ENCODE measurements at places on chromosomes 7 and 10. TPM values are rescaled to one million over a fixed set of nuclear protein-coding genes. Genes with fewer than 3 reads are reported as not detected.

GRCh38 chr7:26185844-26186180 lies 14.7 kb downstream of the HNRNPA2B1 start:
- no peaks in the 10 kb centered on the region for H3K27me3 ChIP-seq
- H3K27ac ChIP-seq = no peak overlapping the region
- no peak for DNase-seq
- no peak overlapping the region for H3K4me3 ChIP-seq
- H3K36me3 ChIP-seq = peaks cover 18% of the 10 kb centered on the region

GRCh38 chr7:24777806-24778205 lies 20.5 kb upstream of the GSDME start:
- H3K27me3 ChIP-seq = no peaks in the 10 kb centered on the region
- peaks cover 7% of the 10 kb centered on the region for H3K4me1 ChIP-seq
- no peak for DNase-seq
- H3K36me3 ChIP-seq = no peaks in the 10 kb centered on the region
- H3K4me3 ChIP-seq = no peak overlapping the region

- H3K27me3 ChIP-seq = no peaks in the 10 kb centered on the region
- H3K4me3 ChIP-seq = no peak overlapping the region
- no peaks in the 10 kb centered on the region for H3K36me3 ChIP-seq
- no peak overlapping the region for H3K27ac ChIP-seq
Measured at GRCh38 chr7:77843194-77843593, 44.6 kb downstream of the PHTF2 start.

CADPS2 gene
- total RNA-seq = 36.9 TPM

- H3K27ac ChIP-seq = no peak overlapping the region
- no peaks in the 10 kb centered on the region for H3K27me3 ChIP-seq
Measured at GRCh38 chr10:91137822-91138221, 82.6 kb upstream of the PCGF5 start.

GOLGA7B gene
- 0.14 TPM for total RNA-seq

ZNF117 gene
- 20.0 TPM for total RNA-seq

DNA sequence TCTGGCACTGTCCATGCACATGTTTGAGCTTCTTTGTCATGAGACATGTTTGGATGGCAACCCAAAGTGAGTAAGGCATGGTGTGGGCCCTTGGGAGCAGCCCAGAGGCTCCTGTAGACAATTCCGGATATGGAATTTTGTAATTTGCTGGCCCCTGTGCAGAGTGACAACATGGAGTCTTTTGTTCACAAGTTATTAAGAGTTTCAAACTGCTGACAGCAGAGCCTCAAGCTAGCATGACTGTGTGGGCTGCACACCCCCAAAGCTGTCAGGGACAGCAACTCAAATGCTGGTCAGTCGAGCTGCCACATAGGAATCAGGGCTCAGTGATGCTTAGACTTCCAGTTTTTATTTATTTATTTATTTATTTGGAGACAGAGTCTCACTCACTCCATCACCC lies 7.0 kb upstream of the MYL7 start:
- no peaks in the 10 kb centered on the region for H3K36me3 ChIP-seq
- no peak overlapping the region for H3K4me3 ChIP-seq
- peaks cover 8% of the 10 kb centered on the region for H3K4me1 ChIP-seq
- DNase-seq = no peak
- H3K27me3 ChIP-seq = peaks cover 30% of the 10 kb centered on the region

FKBP6 gene
- not detected for total RNA-seq

DNA sequence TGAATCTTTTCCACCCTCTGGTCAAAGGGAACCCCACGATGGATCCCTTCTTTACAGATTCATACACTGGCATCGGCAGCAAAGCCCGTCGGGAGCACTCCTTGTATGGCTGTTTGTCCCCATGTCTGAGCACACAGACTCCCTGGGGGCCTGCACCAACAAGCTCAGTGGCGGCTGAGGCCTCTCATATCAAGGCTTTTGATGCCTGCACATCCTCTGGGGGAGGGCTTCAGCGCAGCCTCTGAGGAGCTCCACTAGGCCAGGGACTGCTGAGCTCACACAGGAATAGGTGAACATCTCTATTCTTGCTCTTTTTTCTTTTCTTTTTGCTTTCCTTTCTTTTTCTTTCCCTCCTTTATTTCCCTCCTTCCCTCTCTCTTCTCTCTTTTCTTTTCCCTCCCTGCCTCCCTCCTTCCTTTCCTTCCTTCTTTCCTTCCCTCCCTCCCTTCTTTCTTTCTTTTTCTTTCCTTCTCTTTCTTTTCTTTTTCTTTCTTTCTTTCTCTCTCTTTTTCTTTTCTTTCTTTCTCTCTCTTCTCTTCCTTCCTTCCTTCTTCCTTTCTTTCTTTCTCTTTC lies 174.6 kb downstream of the CCDC3 start:
- H3K36me3 ChIP-seq = no peaks in the 10 kb centered on the region
- no peaks in the 10 kb centered on the region for H3K27me3 ChIP-seq
- H3K4me3 ChIP-seq = no peak overlapping the region
- no peak overlapping the region for H3K27ac ChIP-seq
- no peaks in the 10 kb centered on the region for H3K4me1 ChIP-seq

- no peaks in the 10 kb centered on the region for H3K27me3 ChIP-seq
- no peak overlapping the region for H3K27ac ChIP-seq
- DNase-seq = no peak
- H3K4me1 ChIP-seq = peaks cover 13% of the 10 kb centered on the region
- no peaks in the 10 kb centered on the region for H3K36me3 ChIP-seq
Measured at GRCh38 chr7:2405601-2406345, 2.4 kb downstream of the CHST12 start.

RABGEF1 gene
- 15.7 TPM for total RNA-seq

DNA sequence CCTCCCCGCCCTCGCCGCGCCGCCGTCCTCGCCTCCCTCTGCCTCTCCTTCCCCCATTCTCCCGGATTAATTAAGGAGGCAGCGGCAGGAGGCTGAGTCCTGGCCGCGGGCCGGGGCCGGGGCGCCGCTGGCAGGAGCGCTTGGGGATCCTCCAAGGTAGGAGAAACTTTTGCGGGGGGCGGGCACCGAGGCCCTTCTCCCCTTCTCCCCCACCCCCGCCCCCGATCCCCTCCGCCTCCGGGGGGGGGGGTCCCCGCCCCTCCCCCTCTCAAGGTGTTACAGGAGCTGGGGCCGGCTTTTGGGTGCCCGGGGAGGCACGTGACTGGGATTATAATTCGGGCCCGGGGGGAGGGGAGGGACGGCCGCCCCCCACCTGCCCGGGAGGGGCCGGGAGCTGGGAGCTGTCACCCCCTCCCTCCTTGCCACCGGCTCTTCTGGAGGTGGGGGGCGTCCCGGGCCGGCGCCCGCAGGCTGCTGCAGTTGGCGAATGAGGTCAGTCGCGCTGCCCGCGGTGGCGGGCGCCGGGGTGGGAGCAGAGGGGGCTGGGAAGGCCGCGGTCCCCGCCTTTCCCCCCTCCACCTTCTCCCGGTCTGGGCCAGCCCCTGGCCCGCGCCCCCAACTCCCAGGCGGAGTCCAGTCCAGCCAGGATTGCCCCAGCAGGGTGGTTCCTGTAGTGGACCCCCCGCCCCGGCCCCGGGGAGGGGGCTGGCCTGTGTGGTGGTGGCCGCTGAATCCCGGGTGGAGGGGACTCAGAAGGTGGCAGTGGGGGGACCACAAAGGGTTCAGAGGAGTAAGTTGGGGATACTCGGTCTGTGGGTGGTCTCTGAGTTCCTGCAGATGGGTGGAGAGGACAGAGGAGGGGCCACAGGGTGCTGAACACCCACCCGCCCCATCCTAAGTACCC lies 567 bp downstream of the GTF2IRD1 start:
- no peaks in the 10 kb centered on the region for H3K36me3 ChIP-seq
- DNase-seq = no peak
- peaks cover 7% of the 10 kb centered on the region for H3K4me1 ChIP-seq
- H3K27me3 ChIP-seq = no peaks in the 10 kb centered on the region
- H3K4me3 ChIP-seq = peak overlapping the region; percentile 72
- no peak overlapping the region for H3K27ac ChIP-seq

- peaks cover 19% of the 10 kb centered on the region for H3K36me3 ChIP-seq
- no peaks in the 10 kb centered on the region for H3K27me3 ChIP-seq
- peak overlapping the region; percentile 30 for H3K27ac ChIP-seq
- H3K4me3 ChIP-seq = no peak overlapping the region
Measured at GRCh38 chr10:72235544-72236279, 19.6 kb upstream of the ASCC1 start.

GRCh38 chr7:87581723-87582122 lies 19.0 kb downstream of the ABCB1 start:
- no peaks in the 10 kb centered on the region for H3K4me1 ChIP-seq
- H3K27me3 ChIP-seq = no peaks in the 10 kb centered on the region
- H3K36me3 ChIP-seq = no peaks in the 10 kb centered on the region
- H3K27ac ChIP-seq = no peak overlapping the region

TLX1 gene
- total RNA-seq = not detected

- H3K27ac ChIP-seq = no peak overlapping the region
- H3K4me3 ChIP-seq = no peak overlapping the region
- no peaks in the 10 kb centered on the region for H3K27me3 ChIP-seq
- H3K4me1 ChIP-seq = peaks cover 21% of the 10 kb centered on the region
- peak; percentile 65 for DNase-seq
Measured at GRCh38 chr7:20306180-20306946, 24.3 kb upstream of the ITGB8 start.

- H3K4me3 ChIP-seq = peak overlapping the region; percentile 96
- peaks cover 10% of the 10 kb centered on the region for H3K4me1 ChIP-seq
- peak overlapping the region; percentile 74 for H3K27ac ChIP-seq
- peak; percentile 57 for DNase-seq
- no peaks in the 10 kb centered on the region for H3K27me3 ChIP-seq
- H3K36me3 ChIP-seq = no peaks in the 10 kb centered on the region
Measured at GRCh38 chr7:151232917-151233701, 826 bp downstream of the CHPF2 start.

WEE2 gene
- 0.16 TPM for total RNA-seq

AKR1E2 gene
- total RNA-seq = 3.3 TPM

SLC16A9 gene
- 16.0 TPM for total RNA-seq

GRCh38 chr7:100444311-100445278 lies 8.3 kb upstream of the PPP1R35 start:
- DNase-seq = no peak
- no peak overlapping the region for H3K4me3 ChIP-seq
- no peaks in the 10 kb centered on the region for H3K4me1 ChIP-seq
- no peaks in the 10 kb centered on the region for H3K36me3 ChIP-seq
- H3K27ac ChIP-seq = no peak overlapping the region

DNA sequence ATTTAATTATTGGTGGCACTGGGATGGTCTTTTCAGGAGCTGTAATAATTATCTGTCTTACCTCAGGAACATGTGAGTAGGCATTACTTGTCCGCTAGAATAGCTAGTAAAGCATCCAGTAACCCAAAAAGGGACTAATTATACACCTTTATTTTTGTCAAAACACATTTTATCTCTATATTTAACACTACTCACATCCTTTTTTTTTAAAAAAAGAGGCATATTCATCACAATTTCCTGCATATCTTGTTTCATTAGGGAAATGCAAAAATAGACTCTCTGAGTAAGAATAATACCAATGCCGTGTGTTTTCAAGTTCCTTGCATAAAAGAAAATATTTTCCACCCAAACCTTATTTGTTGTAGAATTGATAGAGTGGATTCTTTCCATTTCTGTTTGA lies 99.5 kb downstream of the VTI1A start:
- no peaks in the 10 kb centered on the region for H3K27me3 ChIP-seq
- H3K4me1 ChIP-seq = no peaks in the 10 kb centered on the region
- no peak for DNase-seq
- no peak overlapping the region for H3K4me3 ChIP-seq

GRCh38 chr10:5527332-5528200 lies 2.8 kb downstream of the CALML3 start:
- H3K4me1 ChIP-seq = peaks cover 5% of the 10 kb centered on the region
- no peaks in the 10 kb centered on the region for H3K27me3 ChIP-seq
- H3K27ac ChIP-seq = no peak overlapping the region
- H3K36me3 ChIP-seq = no peaks in the 10 kb centered on the region
- H3K4me3 ChIP-seq = no peak overlapping the region

PPP1R9A gene
- 31.8 TPM for total RNA-seq

- H3K27ac ChIP-seq = no peak overlapping the region
- no peak for DNase-seq
- H3K27me3 ChIP-seq = 0 out of 2 replicates have a peak, but pooled peaks cover 2% of the 10 kb centered on the region
- no peak overlapping the region for H3K4me3 ChIP-seq
- no peaks in the 10 kb centered on the region for H3K36me3 ChIP-seq
- H3K4me1 ChIP-seq = no peaks in the 10 kb centered on the region
Measured at GRCh38 chr10:101766306-101766705, 9.6 kb downstream of the FGF8 start.

- no peaks in the 10 kb centered on the region for H3K36me3 ChIP-seq
- no peak for DNase-seq
- no peak overlapping the region for H3K4me3 ChIP-seq
Measured at GRCh38 chr7:76246804-76247389, 45.2 kb downstream of the SRRM3 start.

DNA sequence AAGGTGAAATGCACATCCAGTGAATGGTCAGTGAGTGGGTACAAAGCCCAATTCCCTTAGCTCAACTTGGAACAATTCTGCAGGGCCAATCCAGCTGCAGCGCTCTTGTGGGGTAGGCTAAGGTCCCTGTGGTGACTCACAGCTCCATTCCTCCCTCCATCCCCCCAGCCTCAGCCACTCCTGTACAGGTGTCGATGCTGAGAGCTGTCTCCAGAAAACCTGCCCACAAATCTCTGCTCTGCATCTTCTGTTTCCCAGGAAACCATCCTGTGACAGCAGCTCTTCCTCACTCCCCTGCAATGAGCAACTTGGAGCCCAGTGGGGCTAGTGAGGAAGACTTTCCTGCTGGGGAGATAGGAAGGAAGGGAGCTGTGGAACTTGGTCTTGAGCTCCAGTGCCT lies 244.7 kb upstream of the GPR26 start:
- no peak for DNase-seq
- no peaks in the 10 kb centered on the region for H3K27me3 ChIP-seq
- no peak overlapping the region for H3K27ac ChIP-seq
- no peaks in the 10 kb centered on the region for H3K36me3 ChIP-seq
- 0 out of 2 replicates have a peak, but pooled peaks cover 4% of the 10 kb centered on the region for H3K4me1 ChIP-seq

LIPF gene
- total RNA-seq = not detected

GRCh38 chr10:84089162-84089561 lies 50.1 kb upstream of the GHITM start:
- H3K27ac ChIP-seq = no peak overlapping the region
- no peaks in the 10 kb centered on the region for H3K27me3 ChIP-seq
- no peaks in the 10 kb centered on the region for H3K4me1 ChIP-seq
- H3K4me3 ChIP-seq = no peak overlapping the region
- DNase-seq = no peak

C7orf33 gene
- total RNA-seq = not detected

SCIN gene
- total RNA-seq = 0.80 TPM

Data from GM23338 (cell line).